T-helper 1 cell (primary cell): ENCODE measurements at places on chromosomes 4 and X.

DNA sequence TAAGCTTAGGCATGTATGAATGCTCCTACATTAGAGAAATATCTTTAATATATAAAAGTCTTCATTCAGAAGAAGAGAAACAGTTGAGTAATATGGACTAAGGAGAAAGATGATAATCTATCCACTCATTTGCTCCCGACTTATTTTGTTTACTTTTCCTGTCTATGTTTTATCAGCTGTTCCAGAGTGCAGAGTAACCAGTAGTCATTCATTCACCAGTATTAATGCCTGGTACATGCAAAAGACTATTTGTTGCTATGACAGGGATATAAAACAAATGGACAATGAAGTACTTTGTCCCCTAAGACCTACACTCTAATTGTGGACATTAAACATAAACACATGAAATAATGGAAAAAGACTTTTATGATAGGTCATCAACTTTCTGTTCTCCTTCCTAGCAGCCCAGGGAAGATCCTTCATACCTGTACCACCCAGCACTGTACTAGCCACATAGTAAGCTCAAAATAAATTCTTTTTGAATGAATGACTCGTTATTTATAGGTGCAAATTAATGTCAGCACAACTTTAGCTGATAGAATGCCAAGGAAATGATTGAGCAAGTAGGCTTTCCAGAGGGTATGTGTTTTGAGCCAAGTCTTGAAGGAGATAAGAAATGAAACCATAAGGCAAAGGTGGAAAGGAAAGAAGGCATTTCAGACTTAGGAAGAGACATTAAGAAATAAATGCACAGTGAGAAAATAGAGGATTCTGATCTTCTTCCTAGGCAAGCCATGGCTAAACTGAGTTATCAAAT, 45.0 kb upstream of the IL13RA1 start:
- DNase-seq = no peak

GRCh38 chrX:28120072-28120471, 138.8 kb upstream of the DCAF8L1 start:
- DNase-seq = no peak

- no peak for DNase-seq
Observed at GRCh38 chr4:169079942-169080827, 70.1 kb upstream of the CBR4 start.

DNA sequence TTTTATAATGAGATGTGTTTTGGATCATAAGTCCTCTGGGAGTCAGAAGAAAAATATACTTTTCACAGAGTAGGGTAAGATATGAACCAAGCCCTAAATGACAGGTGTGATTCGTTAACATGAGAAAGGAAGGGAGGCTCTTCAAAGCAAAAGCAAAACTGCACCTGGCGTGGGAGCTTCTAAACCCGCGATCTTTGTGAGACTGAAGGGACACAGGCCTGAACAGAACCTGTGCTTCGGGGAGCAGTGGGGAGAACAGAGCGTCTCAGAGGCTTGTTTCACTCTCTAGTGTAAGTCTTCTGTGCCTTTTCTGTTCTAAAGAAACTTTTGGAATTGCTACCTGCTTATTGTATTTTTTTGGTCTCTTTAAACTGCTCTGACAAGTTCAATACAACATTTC, 30.2 kb upstream of the CYP4V2 start:
- DNase-seq = no peak

DNA sequence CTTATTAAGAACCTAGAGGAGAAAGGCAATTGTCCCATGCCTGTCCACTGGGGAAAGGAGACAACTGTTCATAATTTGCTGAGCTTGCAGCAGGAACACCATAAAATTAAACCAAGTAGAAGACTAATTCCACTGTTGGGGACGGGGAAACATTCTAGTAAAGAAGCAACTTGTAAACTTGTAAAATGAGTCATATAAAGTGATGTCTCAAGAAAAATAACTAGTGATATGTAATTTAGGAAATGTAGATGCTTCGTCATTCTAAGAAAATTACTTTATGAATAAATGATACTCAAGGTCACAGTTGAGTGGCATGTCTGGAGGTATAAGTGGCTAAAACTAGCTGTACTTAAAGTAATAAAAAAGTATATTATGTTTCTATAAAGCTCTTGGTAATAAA, 121.2 kb upstream of the MID1 start:
- DNase-seq = no peak

DNA sequence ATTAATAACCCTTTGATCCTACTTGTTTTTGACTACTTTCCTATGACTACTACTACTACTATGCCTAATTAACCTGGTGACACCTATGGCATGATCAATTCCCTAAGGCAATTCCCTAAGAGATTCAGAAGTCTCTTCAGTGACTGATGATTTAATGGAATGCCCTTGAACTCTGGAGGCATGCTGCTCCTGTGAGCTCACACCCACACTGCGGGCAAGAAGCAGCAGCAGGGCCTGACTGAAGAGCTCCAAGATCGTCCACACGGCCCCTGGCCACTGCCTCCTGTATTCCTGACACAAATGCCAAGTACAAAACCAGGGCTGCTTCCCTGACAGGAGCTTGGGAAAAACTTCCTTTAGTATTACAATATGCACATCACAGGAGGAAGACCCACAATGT, 74.2 kb upstream of the STS start:
- no peak for DNase-seq

GRCh38 chrX:80808881-80809411, 731 bp downstream of the BRWD3 start:
- DNase-seq = no peak

GRCh38 chr4:77148078-77148477, 8.9 kb upstream of the CCNG2 start:
- no peak for DNase-seq

DNA sequence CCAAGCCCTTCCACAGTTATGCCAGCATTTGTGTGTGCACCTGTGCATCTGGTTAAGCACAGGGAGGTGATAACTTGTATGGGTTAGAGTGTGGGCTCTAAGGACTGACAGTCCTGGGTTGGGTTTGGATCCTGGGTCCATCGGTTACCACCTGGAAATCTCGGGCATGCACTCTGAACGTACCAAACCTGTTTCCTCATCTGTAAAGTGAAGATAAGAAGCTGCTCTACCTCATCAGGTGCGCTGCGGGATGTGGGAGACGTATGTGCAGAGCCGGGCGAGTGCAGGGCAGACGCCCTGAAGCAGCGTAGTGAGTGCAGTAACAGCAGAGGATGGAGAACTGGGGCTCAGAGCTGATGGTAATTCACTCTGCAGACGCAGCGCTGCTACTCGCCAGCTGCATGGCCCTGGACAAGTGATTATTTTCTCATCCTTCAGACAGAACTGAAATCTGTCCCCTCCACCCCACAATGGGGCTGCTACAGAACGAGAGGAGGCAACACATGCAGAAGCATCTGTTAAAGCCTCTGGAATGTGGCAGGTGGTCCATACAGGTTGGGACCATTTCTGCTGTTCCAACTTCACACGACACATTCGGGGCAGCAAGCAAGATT, 64.4 kb downstream of the HADH start:
- no peak for DNase-seq

GRCh38 chr4:10011277-10011676, 10.0 kb downstream of the SLC2A9 start:
- DNase-seq = no peak

DNA sequence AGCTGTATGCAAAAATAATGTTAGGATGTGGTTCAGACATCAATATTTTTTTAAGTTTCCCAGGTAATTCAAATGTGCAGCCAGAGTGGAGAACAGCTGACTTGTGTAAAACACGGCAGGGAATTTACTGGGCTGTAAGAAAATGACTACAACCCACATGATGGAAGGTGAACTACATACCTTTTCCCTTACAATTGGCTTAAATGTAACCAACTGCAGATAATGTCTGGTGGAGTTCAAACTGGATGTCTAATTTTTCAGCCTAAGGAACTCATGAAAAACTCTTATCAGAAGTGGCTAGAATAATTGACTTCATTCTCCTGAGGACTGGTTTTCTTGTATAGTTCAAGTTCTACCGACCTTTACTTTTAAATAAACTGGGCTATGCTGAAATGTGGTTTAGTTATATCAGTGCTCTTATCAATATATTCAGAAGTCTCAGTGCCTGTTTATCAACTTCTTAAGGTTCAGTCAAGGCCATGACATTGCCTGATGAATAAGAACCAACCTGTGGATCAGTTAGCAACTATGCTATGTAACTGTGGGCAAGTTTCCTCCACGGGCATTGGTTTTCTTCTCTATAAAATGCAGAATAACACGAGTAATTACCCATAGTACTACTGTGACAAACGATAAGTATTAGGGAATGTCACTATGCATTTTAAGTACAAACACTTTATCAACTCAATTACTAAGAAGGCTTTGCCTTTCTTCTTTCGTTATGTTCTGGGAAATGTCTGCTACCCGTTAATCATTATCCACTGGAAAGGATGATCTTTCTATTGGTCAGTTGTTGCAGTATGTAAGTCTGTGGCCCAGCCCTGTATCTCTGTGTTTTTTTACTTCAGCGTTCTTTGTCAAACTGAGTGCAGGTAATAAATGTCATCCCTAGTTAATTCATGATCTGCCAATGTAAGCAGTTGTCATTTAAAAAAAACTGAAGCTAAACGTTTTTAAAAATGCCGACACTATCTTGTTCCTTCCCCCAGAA, 181.6 kb downstream of the PCDH7 start:
- DNase-seq = no peak

- DNase-seq = no peak
Observed at GRCh38 chr4:5952975-5953951, 60.4 kb upstream of the CRMP1 start.

DNA sequence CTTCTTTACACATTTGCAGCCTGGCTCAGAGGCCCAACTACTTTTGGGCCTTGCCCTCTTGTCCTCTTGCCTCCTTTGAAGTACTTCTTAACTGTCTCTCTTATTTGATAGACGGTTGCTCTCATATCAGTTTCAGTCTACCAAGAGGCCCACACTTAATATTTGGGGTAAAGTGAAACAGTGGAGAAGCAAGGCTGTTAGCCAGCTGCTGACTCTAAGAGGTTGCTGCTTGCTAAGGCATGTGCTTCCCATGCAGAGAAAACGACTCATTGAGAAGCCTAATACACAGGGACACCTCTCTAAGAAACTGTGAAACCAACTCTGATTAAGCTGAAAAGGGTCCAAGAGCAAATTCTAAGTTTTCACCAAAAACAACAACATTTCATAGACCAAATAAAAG, 94.6 kb downstream of the PPP3CA start:
- no peak for DNase-seq

GRCh38 chrX:44906542-44906941, 33.6 kb downstream of the KDM6A start:
- no peak for DNase-seq

- no peak for DNase-seq
Observed at GRCh38 chr4:91769912-91770311, 533.9 kb upstream of the GRID2 start.

DNA sequence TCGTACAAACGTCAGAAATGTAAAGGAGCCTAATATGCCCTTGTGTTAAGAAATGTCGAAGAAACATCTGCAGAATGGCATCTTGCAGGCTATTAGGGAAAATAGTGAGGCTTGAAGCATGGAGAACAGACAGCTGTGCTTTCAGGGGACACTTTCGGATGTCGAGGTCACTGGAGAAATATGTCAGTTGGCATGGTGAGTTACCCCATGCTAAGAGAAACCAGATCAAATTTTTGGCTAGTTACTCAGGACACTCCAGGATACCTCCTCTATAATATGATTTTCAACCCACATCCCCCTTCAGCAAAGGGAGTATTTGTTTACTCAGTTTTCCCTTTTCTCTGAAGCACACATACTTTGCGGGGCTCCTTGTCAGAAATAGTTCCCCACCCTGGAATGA, 171.4 kb downstream of the GPC3 start:
- no peak for DNase-seq

GRCh38 chrX:46574774-46575381, 1.3 kb downstream of the CHST7 start:
- DNase-seq = peak; percentile 27

GRCh38 chr4:8325291-8325973, 55.9 kb downstream of the HTRA3 start:
- DNase-seq = no peak

DNA sequence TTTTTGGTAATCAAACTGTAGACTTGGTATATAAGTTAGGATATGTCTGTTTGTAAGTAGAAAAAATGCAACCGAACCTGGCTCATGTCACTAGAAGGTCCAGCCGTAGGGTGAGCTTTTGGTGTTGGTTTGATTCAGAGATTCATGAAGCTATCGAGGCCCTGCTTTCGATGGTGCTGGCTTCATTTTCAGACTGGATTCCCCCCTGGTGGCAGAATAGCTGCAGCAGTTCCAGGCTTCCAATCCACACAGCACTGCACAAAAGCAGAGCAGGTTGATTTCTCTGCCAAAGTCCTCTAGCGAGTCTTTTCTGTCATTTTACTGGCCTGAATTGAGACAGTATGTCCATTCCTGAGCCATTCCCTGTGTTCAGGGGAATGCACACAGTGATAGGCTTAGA, 33.1 kb downstream of the PDK3 start:
- no peak for DNase-seq

GRCh38 chrX:103630171-103630511, 1.4 kb downstream of the TCEAL1 start:
- DNase-seq = no peak

- no peak for DNase-seq
Observed at GRCh38 chr4:16812041-16812440, 86.4 kb downstream of the LDB2 start.

DNA sequence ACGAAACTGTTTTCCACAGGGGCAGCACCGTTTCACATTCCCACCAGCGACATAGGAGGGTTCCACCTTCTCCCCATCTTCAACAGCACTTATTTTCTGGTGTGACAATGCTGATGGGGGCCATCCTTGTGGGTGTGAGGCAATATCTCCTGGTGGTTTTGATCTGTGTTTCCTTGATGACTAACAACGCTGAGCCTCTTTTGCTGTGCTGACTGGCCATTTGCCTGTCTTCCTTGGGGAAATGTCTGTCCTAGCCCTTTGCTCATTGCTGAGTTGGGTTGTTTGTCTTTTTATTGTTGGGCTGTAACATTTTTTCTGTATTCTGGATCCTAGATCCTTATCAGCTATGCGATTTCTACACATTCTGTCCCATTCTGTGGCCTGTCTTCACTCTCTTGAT, 33.7 kb downstream of the ATP2B3 start:
- no peak for DNase-seq

- no peak for DNase-seq
Observed at GRCh38 chr4:163603257-163603656, 108.8 kb downstream of the TMA16 start.

DNA sequence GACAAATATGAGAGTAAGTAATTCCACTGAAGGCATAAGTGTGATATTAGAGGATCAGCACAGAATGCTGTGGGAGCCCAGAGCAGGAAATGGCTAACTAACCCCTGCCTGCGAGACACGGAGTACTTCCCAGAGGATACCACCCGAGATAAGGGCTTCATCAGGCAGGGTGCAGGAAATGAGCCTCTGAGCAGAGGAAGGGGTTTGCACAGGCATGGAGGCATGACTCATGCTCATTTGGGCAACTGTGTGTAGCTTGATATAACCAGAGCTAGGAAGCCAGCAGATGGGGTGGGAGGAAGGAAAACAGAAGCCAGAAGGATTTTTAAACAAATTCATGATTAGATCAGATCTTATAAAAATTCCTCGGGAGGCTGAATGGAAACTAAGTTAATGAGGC, 70.0 kb upstream of the TSPAN5 start:
- no peak for DNase-seq
